ENCODE measurements at places on chromosomes 1 and 21.

DNA sequence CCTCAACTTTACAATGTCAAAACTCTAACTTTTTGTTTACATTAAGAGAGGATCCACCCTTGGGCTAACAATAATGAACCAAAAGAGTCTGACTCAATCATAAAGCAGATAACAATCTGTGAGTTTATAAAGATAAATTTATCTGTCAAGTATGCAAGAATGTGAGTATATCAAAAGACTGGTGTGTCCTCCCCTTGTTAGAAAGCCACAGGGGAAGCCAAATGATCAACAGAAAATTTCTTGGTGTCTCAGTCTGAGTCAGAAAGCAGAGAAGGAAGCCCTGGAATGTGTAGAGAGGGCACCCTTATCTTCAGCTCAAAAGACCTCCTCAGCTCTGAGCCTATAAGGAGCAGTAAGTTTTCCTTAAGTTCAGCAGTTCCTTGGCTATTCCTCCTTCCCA lies 13.9 kb upstream of the PDIK1L start:
- DNase-seq = no peak

GRCh38 chr21:35504277-35504676 lies 455.2 kb upstream of the RUNX1 start:
- DNase-seq = no peak

DNA sequence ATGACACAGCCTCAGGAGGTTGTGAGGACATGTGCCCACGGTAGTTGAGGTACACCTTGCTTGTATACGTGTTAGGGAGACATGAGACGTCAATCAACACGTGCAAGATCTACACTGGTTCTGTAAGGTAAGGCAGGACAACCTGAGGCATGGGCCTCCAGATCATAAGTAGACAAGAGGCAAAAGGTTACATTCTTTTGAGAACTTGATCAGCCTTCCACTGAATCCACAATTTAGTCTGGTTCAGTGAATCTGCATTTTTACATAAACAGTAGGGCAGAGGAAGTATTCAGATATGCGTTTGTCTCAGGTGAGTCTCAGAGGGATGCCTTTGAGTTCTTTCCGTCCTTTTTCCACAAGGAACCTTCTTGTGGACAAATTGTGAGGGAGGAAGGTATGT lies 348.9 kb downstream of the ASTN1 start:
- no peak for DNase-seq

GRCh38 chr1:32825181-32825580 lies 7.7 kb downstream of the S100PBP start:
- no peak for DNase-seq

GRCh38 chr1:217369996-217370551 lies 260.8 kb downstream of the GPATCH2 start:
- DNase-seq = no peak

DNA sequence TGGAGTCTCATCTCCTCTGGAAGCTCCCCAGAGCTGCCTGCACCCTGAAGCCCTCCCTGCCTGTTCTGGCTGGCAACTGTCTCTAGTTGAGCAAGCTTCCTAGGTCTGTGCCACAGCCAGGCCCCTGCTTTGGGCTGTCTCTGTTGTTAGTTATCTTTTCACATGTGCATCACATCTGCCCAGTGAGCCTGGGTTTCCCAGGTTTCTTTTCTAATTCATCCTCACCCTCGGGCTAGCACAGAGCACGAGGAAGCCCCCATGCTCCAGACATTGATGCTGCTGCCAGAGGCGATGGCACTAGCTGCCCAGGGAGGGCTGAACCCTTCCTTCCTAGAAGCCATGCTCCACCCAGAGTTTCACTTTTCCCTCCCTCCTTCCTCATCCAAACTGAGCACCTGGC lies 27.2 kb downstream of the RASSF5 start:
- DNase-seq = no peak

DNA sequence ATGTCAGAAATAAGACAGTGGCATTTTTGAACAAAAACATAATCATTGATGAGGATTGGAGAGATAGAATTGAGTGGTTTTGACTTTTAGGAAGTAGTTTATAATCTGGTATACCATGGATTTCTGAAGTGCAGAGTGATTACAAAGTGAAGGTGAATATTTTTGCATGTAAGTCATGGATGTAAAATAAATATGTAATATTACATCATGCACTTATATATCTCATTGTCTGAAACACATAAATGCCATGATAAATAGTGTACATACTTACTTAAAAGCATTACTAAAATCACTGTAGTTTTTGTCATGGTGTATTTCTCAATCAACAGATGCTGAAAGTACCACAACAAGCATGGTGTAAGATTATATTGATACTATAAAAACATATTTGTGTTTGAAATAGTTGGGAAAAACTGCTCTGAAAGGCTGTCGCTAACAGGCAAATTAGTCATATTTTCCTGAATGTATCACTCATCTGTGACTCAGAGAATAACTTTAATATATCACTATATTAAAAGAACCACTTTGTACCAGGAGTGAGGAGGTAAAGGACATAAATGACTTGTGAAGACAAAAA lies 24.8 kb upstream of the RGS18 start:
- DNase-seq = no peak

DNA sequence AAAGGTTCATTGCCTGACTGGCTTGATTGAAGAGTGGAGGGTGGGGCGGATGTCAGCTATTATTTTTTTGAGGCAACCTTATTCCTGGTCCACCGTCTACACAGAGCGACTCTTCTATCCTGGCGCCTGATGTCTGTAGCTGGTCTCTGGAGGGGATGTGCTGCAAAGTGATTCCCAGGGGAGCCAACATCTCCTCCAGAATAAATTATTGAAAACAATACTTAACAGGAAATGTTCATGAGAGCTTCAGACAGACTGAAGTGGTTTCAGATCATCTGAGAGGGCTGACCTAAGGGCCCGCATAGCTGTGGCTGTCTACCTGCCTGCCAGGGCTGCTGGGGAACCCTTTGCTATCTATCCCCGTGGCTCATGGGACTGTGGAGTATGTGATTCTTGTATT lies 66.7 kb downstream of the TEX35 start:
- no peak for DNase-seq

DNA sequence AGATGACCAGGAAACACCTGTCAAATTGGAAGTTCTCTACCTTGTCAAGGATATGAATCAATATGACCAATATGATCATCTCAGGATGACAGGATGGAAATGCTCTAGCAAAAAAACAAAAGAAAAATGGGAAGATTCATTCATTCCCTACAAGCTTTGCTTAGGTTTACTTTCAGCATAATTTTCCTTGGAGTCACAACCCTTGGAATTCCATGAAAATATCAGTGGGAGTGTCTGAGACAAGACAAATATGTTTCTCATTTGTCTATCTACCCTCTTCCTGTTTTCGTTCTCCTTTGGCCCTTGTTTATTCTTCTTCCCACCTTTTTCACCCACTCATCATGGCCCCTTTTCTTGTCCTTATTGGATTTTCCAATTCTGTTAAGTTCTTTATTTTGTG lies 50.6 kb downstream of the COLGALT2 start:
- no peak for DNase-seq

DNA sequence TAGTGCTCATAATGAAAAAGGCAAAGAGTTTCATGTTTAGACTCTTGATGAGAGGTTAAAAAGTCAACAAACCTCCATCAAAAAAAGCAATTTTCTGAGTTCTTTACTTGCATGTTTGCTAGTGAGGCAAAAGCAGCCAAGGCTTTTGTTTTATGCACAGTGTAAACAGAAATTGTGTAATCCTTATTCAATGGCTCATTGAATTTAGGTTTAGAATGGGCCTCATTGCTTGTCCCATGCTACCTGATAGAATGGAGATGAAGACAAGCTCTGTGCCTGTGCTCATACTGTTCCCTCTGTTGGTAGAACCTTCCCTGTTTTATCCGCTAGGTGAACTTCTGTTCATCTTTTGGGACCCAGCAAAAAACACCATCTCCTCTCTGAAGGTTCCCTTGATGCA lies 10.0 kb upstream of the LRRC8D start:
- no peak for DNase-seq

DNA sequence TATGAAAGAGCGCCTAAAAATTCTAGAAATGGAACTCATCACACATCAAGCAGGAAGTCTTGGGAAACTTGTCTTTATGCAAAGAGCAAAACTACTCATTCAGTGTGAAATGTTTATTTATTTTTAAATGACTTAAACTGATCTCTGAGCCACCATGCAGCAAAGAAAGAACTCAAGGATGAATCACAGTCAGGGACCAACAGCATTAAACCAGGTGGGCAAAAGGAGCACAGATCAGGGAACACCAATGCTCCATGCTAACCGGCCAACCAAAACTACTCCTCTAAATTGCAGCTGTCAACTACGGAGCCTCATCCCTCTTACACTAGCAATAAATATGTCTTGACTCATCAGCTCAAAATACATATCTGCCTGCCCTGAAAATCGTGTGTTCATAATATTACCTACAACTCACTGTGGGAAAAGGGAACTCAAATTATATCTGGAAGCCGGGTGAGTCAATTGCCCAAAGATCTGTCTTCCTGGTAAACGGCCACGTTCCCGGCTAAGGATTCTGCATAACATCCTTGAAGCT lies 129.2 kb downstream of the PTPN14 start:
- DNase-seq = no peak

GRCh38 chr1:28927266-28927647 lies 12.9 kb downstream of the EPB41 start:
- no peak for DNase-seq

GRCh38 chr1:162626761-162627160 lies 5.5 kb upstream of the DDR2 start:
- DNase-seq = no peak

DNA sequence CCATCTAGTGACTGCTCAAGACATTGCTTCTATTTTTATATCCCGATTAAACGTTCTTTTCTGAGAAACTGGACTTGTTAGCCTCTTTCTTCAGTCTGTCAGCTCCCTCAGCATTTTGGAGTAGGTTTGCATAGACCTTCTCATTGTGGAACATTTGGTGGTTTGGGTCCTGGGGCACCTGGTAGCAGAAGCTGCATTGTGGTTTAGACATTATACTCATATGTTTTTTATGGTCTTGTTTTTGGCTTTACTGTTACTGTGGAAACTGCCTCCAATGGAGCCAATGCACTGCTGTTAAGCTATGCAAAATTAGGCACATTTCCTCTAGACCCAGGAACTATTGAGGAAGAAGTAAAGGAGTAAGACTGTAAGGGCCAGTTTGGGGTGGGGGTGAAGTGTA lies 36.7 kb upstream of the LRRC8B start:
- DNase-seq = peak; percentile 27

GRCh38 chr21:14825514-14825974 lies 239.3 kb downstream of the NRIP1 start:
- no peak for DNase-seq

- DNase-seq = no peak
Observed at GRCh38 chr1:235892202-235892601, 25.5 kb upstream of the LYST start.

GRCh38 chr1:162676087-162676486 lies 43.8 kb downstream of the DDR2 start:
- DNase-seq = no peak

DNA sequence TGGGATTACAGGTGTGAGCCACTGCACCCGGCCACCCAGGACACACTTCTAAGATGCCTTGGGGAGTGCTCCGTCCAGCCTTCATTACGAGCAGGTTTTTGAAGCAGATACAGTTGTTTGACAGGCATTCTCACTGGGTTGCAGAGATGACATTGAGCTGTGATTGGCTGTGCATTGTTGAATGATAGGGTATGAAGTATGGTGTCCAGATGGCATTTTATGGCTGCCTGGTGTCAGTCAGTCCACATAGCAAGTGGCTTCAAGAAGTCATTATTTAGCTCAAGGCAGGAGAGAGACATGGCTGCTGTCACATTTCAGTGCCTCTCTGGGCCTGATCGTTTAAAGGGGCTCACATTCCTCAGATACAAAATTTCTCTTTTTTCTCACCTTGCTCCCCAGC lies 14.8 kb upstream of the PADI2 start:
- no peak for DNase-seq

- no peak for DNase-seq
Observed at GRCh38 chr1:106798991-106799390, 257.5 kb upstream of the PRMT6 start.

DNA sequence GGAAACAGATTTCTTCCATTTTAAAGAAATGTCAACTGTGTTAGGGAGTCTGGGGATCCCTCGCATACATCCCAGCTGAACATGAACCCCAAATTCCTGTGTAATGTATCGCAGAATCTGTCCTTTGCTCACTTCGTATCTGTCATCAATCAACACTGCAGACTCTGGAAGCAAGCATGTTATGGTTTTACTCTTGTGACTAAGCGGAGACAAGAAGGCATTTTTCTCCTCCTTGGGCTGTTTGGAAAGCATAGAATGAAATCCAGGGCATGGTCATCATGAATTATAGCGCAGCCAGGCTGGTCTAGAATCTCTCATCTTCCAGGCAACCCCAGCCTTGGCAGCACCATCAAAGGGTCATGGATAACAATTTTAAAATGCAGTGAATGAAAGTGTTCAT lies 290.2 kb downstream of the KIF26B start:
- DNase-seq = no peak

- DNase-seq = no peak
Observed at GRCh38 chr21:45256912-45257672, 30.6 kb downstream of the POFUT2 start.

DNA sequence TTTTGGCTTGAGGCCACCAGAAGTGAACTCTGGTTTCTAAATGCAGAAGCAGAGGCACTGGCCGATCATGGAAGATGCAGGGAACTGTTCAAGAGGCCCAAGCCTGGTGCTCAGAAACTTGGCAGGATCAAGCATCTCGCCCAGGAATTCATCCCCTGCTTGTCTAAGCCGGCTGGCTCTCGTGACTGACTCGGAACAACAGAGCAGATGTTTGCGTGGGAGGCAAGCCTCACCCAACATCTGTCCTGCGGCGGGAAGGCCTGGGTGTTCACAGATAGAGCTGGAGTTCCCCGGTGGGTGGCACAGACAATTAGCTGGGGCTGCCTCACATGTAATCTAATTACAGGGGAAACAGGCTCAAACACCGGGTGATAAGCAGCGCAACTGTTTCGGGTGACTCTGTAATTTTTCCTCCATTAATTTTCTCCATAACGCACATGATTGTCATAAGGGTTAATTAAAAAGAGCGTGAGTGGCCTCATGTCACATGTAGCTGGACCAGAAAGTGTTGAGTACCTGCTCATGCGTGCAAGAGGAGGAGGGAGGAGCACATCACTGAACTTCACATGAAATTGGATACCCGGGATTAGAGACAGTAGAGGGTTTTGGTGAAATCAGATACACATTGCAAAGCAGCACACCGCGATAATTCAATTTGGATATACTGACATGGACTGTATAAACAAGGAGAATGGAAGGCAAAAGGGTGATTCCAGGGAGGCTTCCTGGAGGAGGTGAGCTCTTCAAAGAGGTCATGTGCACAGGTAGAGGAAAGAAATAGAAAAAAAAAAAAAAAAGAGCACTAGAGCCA lies 180.0 kb downstream of the ETS2 start:
- DNase-seq = peak; percentile 73
